ENCODE measurements at places on chromosomes 3 and 15.

- DNase-seq: no peak
Measured at GRCh38 chr3:181705086-181705480, 6.6 kb upstream of the SOX2 start.

DNA sequence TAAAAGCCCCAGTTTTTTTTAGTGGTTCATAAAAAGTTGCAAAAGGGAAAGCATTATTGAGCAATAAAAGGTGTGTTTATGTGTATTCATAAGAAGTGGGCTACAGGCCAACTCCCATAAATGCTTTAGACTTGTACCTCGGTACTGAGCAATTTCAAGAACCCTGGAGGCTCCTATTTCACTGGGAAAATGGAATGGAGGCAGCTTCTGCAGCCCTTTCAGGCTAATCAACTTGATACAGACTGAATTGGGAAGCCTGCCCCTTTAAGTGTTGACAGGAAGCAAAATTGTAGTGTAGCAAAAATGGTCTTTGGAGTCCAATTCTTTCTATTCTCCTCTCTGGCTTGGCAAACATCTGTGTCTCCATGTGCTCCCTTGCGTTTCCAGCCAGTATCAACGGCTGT lies 118.8 kb downstream of the ECT2 start:
- DNase-seq: no peak

DNA sequence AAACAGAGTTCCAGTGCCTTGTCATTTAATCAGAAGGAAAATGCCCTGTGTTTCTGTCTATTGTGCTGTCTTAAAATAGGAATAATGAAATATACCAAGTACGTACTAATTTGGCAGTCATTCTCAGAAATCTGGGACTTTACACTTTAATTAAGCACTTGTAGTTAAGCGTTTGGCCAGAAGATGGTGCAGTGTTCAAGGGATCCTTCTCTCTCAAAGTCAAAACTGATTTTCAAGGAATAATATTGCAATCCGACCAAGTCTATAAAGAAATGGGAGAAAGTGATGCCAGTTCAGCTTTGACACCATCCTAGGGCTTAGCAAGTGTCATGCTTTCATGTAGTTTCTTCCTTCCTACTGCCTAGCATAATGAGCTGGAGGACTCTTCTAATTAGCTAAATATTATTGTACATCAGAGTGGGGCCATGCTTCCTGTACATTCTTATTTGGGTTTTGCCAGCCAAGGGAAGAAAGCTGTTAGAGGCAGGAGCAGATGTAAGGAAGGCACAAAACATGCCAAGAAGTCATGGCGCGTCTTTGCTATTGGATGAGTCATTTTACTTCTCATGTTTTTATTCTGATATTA lies 64.8 kb downstream of the SAMMSON start:
- peak; percentile 18 for DNase-seq

DNA sequence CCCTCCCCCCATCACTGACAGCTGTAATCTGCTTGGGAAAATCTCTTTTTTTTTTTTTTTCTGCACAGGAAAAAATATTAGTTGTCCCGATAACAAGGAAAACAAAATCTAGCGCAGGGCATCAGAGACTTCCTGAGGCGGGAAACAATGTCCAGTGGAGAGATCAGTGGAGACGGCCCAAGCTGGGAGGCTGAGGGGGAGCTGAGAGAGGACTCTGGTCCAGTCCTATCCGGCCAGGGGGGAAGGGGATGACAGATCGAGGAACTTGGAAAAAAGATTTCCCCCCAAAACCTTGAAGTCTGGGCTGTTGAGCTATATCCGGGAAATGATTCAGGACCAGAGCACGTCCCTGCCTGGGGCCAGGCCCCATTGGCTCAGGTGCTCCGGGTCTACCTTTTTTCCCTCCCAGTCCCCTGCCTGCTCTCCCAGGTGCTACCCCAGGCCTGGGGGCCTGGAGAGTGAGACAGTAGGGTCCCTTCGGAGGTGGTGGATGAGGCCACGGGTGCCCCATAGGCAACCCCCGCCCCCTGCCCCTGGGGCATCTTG lies 14.0 kb upstream of the DLL4 start:
- DNase-seq: no peak

DNA sequence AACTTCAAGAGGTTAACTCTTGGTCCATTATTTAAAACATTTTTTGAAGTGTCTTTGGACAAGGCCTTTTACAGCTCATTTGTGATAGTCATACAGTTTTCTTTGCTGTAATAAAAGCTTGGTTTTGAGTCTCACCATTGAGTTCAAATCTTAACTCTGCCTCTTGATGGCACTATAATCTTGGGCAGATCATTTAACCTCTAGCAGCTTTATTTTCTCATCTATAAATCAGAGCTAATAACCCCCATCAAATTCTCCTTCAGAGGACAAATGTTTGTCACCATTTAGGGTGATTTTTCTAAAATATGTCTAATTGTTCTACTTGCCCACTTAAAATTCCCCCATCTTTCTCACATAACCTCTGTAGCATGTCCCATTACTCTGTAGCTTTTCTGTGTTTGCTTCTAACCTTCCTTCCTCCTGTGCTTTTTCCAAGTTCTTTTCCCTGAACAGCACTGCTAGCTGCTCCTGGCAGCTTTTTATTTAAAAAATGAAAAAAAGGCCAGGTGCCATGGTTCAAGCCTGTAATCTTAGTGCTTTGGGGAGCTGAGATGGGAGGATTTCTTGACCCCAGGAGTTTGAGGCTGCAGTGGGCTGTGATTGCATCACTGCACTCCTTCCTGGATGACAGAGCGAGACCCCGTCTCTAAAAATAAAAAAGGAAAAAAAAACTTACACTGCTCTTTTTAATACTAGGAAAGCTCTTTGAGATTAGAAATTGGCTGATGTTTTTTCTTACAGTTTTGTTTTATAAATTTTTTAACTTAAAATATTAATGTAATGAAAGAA lies 28.5 kb downstream of the UBE2E1 start:
- DNase-seq: no peak

Measured in activated naive CD4-positive, alpha-beta T cell treated with anti-CD3 and anti-CD28 coated beads, Interleukin-2, amount 50 U/mL, for 72 hours (primary cell).